ENCODE measurements at places on chromosomes 5 and 9.

DNA sequence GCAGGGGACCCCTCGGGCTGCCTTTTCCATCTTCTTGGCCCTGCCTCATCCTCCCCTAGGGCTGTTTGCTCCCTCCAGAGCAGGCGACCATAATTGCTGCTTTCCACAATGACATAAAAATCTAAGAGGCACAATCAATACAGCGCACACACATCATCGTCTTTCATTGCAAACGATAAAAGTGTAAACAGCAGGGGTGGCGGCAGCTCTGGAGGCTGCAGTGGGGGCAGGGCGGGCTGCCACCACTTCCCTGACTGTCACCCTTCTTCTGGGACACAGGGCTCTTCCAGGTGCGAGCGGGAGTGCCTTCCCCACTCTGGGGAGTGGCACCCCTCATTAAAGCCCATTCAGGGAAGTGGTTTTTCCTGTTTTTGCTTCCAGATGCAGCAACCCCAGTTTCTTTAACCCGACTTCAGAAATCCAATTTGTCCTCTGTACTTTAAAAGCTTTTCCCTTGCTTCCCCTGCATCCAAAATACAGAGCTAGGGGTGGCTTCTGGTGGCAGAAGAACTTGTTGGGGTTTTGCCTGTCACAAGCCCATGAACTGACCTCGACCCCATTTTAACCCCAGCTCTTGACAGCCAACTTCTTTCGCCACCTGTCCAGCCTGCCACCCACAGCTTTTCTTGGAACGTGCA, 45.7 kb downstream of the TSPAN17 start:
- no peak for DNase-seq

DNA sequence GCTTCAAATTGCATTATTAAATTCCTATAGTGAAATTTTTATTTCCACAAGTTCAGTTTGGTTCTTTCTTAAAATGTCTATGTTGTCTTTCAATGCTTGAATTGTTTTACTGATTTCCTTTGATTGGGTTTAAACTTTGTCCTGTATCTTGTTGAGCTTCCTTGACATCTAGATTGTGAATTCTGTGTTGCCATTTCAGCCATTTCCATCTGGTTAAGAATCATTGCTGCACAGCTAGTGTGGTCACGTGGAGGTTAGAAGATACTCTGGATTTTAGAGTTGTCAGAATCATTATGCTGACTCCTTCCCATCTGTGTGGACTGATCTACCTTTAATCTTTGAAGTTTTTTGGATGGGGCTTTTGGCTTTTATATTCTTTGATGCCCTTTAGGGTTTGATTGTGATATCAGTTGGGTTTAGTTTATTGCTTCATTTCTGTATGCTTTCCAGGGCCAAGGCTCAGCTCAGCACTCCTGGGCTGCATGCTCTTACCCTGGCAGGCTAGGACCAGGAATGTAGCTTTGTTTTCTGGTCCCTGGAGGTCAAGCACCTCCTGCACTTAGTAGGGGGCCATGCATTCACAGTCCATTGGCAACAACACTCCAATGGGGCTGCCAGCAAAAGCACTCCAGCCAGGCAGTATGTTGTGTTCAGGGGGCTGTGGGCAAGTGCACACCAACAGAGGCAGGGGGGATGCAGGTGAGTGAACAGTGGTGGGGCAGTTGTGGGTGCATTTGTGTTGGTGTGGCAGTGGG, 141.4 kb downstream of the PRR16 start:
- DNase-seq: no peak

DNA sequence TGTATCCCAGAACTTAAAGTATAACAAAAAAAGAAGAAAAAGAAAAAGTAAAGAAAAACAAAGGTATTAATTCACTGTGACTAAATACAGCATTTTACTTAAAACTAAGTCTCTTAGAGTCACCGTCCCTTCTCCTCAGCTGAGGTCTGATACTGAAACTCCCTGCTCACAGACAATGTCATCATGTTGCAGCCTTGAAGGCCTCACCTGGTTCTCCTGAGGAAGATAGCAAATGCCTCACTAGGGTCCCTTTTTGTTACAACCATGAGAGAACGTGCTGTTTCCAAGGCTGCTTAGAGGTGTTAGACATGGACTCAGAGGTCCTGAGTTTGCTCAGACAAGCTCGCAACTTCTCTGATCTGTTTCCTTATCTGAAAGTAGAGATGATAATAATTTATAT, 357.2 kb downstream of the MTRR start:
- no peak for DNase-seq

DNA sequence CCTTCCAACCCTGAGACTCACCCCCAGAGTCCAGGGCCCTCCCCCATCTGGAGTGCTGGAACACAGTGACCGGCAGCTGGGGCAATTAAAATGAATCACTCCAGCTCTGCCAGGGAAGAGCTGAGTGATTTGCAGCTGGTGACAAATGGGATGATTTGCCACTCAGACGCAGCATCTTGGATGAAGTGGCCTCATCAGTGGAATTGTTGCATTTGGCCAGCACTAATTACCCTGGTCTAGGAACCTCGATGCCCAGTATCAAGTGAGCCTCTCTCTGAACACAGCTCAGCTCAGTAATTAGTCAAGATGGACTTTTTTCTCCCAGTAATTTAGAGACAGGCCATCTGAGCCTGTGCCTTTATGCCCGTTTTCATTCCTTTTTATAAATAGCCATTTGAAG, 259.5 kb downstream of the GRIA1 start:
- DNase-seq: no peak

DNA sequence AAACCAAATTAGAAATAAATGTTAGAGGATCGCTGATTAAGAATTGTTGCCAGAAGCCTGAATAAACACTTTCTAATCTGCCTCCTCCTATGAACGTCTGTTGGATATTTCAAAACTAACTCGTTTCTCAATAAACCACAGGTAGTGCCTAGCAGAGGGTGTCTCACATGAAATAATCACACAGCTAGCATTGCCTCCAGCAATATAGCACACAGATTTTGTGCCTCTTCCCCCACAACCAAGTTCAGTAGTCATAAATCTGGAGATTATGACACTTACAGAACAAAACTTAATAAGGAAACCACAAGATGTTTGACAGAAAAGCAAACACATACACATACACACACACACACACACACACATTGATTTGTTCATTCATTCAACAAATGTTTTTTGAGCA, 173.2 kb upstream of the CDH10 start:
- DNase-seq: no peak

- no peak for DNase-seq
Measured at GRCh38 chr5:32369542-32370155, 56.9 kb upstream of the MTMR12 start.

DNA sequence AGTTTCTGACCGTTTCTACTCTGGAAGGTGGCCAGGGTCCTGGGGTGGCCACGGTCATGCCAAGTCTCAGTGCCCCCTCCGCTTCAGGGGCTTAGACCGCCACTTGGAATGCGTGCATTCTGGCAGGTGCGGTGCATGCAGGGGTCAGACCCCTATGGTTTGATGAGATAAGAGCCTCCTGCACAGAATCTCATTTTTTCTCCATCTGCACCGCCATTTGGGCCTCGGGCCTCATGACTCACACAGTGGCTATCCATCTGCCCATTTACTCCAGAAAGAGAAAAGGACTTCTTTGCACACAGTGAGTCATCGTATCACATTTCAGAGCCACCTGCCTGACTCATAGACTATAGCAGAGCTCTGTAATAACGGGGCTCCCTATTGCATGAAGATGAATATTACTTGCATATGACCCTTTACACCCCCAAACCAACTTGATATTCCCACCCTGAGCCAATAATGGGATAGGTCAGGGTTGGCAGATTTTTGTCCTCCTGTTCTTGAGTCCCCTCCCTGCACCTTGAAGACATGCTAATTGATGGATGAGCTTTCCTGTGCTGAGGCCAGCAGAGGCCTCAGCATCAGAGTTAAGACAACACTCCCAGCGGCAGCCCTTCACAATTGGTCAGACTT, 157.4 kb downstream of the NR3C1 start:
- no peak for DNase-seq

DNA sequence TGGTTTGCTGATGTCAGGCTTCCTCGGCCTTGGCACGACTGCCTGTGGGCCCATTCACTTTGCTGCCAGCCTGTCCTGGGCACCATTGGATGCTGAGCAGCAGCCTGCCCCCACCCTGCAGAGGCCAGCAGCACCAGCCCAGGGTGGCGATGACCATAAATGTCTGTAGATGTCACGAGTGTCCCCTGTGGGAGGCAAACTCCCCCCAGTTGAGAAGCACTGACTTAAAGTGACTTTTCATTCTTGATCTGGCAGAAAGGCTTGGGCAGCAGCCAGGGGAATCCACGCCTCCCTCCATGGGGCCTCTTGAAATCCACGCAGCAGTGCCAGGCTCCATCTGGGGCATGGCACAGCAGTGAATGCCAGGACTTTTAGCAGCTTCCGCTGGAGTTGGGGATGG, 21.8 kb downstream of the IRX4 start:
- no peak for DNase-seq

DNA sequence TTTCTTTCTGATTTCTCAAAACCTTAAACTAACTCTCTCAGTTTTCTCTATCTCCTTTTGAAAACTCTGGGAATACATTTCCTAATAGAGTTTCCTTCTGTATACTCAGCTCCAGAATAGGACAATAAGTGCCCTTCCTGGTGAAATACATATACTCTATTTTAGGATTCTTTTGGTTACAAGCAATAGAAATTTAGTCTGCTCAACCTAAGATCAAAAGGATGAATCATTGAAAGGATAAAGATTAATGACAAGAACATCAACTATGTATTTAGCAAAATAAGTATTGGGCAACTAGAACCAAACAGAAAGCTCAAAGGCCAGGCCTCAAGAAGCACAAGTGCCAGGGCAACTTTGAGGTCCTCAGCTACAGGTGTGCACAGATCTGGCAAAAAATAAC, 127.1 kb downstream of the ADAMTSL1 start:
- DNase-seq: no peak

GRCh38 chr5:139964266-139964993, 78.7 kb downstream of the NRG2 start:
- no peak for DNase-seq

- DNase-seq: no peak
Measured at GRCh38 chr9:101477736-101478135, 42.2 kb upstream of the ALDOB start.

DNA sequence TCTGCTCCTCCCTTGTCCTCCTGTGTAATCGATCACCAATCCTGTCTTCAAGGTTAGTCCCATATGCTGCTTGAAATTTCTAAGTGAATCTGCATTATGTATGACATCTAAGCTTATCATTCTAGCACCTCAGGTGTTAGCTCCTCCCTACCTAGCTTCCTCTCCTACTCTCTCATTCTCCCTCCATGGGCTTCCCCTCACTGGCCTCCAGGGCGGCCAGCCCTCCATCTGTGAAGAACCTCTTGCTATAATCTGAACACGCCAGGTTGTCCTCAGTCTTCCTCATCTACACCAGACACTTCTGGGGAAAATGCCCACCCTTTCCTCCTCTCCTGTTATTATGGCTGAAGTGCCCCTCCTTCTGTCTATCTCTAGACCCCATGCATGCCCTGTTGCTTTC, 599.3 kb upstream of the KLF4 start:
- DNase-seq: no peak

DNA sequence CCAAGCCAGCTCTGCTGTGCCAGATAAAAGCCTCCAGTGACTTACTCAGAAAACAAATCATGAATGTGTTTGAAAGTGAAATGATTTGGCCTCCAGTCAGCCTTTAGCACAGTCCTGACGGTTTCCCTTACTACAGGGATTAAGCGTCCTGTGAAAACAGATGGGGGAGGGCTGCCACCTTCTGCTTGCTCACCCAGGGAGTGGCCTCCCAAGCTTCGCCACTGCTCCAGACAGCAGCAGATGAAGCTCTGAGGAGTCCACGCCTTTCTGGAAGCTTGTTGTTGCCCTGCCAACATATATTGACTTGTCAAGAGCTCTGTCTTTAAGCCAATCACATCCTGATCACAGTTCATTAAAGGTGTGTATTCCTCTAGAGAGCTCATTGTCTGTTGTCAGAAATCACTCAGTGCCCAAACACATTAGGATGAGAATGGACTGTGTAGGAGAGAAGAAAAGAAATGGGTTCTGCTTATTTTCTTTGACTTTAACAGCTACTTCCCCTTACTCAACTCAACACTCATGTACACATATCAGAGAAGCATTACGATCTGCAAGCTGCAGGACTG, 4.9 kb upstream of the FYB1 start:
- no peak for DNase-seq

DNA sequence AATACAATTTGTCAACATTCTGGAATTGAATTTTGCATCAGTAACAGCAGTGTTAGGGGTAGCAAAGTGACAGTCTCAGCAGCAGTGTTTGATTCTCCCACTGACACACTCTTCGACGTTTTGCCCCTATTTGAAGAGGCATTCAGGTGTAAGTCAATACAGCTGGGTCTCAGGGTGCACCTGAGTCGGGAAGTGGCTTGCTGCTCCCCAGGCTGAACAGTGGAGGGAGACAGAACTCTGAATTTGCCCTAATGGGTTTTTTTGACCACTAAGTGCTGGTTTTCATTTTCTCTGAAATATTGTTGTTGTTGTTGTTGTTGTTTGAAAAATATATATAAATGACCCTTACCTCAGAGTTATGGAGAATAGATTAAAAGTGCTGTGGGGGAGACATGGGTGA, 223.2 kb downstream of the TLR4 start:
- no peak for DNase-seq

- no peak for DNase-seq
Measured at GRCh38 chr9:36802201-36802920, 229.7 kb downstream of the MELK start.

DNA sequence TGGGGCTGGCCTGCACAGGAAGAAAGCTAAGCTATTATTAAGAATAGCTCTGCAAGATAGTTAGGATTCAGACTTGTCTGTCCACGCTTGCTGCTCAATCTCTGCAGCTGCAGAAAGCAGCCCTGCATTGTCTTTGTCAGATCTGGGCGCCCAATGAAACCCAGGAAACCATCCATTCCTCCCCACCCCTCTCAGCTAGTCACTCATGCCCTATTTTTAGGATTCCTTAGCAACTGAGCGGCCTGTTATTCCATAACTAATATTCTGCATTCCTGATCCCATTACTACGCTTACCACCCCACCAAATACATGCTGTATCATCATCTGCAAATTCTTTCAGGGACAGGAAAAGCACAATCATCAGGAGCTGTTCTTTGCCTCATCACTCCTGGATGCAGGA, 52.9 kb upstream of the APC start:
- DNase-seq: no peak

GRCh38 chr9:21777701-21778100, 24.7 kb upstream of the MTAP start:
- no peak for DNase-seq

DNA sequence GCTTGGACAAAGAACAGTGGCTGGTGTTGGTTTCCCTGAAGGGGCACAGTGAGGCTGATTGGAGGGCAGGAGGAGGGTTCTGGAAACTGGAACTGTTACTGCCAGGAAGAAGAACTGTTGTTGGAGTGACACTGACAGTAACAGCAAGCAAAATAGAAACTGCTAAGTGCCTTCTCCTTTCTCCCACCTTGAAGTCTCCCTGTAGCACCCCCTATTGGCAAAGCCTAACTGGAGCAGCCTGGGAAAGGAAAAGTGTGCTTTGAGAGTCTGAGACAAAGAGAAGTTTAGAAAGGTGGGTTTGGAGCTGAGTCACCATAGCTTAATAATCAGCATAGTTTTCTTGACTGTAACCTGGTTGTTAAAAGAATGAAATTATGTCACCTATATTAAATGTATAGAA, 2.5 kb upstream of the TMEM174 start:
- no peak for DNase-seq

Data from stimulated activated CD8-positive, alpha-beta memory T cell treated with anti-CD3 and anti-CD28 coated beads, Interleukin-7, amount 100 ng/mL, for 48 hours (primary cell).